ENCODE measurements at places on chromosomes 12 and 14.
A peak's percentile ranks its signal among the peaks of the same experiment; 100 is the strongest.

DNA sequence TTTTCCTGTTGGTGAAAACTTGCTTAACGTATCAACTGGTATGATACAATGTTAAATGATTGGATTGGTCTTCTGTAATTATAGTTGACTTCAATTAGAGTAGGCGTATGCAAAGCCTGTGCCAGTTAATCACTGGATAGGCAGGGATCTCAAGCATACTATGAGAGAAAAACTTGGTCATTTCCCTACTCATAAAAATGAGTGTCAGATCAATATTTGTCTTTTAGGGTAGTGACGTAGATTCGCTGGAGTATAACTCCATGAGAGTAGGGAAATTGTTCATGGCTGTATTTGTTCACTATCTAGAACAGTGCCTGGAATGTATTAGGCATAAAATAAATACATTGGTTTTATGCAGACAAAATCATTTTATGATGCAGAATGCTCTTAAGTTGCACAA is 28.6 kb downstream of the NAA30 start:
- no peak for DNase-seq

DNA sequence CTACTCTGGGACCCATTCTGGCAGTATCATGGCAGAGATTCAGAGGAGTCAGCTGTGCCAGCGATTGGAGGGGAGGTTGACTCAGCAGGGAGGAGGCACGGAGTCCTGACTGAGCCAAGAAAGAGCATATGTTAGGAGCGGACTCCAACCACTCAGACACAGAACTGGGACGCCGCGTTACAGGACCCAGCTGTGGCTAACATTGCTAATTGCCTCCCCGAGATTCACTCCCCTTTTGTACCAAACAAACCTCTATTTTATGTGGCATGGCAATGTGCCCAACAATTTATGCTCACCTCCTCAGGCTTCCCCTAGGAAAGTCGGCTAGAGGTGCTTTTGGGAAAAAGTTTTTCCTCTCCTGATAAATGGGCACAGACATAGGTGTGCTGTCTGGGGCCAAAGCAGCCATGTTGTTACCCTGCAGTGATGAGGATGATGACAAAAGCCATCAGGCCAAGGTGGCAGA is 15.2 kb upstream of the CLIP1 start:
- no peak for DNase-seq

GRCh38 chr12:20101046-20101445 is 267.3 kb upstream of the PDE3A start:
- no peak for DNase-seq

DNA sequence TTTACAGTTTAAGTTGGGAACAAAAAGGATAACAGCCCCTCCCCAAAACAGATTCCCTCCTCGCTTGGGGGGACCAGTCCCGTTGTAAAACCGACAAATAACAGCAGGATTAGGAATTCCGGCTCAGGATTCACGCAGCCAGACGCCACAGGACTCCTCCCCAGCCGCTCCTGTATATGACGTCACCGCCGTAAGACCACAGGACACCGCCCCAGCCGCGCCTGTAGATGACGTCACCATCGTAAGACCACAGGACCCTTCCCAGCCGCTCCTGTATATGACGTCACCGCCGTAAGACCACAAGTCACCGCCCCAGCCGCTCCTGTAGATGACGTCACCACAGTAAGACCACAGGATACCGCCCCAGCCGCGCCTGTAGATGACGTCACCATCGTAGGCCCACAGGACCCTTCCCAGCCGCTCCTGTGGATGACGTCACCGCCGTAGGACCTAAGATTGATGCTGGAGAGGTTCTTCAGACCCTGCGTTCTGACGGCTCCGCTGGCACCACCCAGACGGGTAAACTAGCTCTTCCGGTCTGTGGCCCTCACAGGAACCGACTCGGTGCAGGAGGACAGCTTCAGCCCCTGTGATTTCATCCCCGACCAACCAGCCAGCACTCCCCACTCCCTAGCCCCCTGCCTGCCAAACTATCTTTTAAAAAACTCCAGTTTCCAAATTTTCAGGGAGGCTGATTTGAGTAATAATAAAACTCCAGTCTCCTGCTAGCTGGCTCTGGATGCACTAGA is 43.9 kb upstream of the FBRSL1 start:
- peak; percentile 67 for DNase-seq

DNA sequence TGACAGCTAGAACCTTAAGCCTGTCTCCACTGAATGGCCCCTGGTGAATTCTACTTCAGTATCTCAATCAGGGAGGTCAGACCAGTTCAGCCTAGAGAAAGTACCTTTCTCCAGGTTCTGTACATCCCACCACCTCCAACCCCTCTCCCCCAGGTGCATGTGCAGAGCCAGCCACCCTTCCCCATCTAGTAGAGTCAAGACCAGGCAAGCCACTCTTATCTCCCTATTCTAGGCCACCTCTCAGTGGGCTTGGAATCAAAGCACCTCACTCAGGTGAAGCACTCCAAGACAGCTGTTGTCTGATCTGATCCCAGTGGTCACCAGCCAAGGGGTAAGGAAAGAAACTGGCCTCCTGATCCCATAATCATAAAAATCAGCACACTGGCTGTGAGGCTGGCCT is 340.9 kb downstream of the BCL11B start:
- no peak for DNase-seq

DNA sequence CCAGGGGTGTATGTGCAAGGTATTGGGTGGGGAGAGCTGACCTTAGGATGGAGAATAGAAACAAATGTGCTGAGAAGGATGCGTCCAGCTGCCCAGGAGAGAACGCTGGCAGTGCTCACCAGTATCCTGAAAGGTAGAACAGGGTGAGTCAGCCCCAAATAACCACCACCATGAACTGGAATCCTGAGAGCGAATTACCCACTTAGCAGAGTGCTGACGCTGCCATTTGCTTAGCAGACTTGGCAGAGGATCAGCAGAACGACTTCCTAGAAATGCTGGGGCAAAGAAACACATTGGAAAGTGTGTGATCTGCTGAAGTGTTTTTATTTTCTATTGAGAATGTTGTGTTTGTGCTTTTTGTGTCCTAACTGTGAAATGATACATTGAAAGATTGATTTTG is 213.6 kb downstream of the ADGRD1 start:
- DNase-seq = no peak

DNA sequence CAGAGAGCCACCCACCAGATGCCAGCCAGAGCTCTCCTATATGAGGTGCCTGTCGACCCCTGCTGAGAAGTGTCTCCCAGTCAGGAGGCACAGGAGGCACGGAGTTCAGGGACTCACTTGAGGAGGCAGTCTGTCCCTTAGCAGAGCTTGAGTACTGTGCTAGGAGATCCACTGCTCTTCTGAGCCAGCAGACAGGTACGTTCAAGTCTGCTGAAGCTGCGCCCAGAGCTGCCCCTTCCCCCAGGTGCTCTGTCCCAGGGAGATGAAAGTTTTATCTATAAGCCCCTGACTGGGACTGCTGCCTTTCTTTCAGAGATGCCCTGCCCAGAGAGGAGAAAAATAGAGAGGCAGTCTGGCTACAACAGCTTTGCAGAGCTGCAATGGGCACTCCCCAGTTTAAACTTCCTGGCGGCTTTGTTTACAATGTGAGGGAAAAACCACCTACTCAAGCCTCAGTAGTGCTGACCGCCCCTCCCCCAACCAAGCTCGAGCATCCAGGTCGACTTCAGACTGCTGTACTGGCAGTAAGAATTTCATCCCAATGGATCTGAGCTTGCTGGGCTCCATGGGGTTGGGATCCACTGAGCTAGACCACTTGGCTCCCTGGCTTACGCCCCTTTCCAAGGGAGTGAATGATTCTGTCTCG is 146.7 kb upstream of the USP15 start:
- no peak for DNase-seq

- DNase-seq = no peak
Observed at GRCh38 chr12:91176915-91177314, 5.7 kb downstream of the DCN start.

DNA sequence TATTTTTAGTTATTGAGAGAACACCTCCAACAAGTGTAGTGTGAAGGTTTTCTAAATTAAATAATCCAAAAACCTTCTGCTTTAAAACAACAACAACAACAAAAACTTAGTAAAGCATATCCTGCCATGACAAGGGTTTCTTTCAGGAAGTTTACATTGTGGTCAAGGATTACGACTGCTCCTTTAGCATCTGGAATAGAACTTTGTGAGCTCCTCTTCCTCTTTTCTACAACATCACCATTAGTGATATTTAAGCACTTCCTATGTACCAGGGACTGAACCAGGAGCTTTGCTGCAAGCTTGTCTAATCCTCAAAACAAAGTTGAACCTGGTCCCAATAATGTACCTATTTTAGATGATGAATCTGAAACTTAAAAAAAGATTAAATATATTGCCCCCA is 315.4 kb upstream of the KITLG start:
- no peak for DNase-seq

GRCh38 chr12:133172491-133172890 is 8.8 kb upstream of the ZNF268 start:
- DNase-seq = no peak

GRCh38 chr12:117441751-117442150 is 80.3 kb upstream of the NOS1 start:
- DNase-seq = no peak

DNA sequence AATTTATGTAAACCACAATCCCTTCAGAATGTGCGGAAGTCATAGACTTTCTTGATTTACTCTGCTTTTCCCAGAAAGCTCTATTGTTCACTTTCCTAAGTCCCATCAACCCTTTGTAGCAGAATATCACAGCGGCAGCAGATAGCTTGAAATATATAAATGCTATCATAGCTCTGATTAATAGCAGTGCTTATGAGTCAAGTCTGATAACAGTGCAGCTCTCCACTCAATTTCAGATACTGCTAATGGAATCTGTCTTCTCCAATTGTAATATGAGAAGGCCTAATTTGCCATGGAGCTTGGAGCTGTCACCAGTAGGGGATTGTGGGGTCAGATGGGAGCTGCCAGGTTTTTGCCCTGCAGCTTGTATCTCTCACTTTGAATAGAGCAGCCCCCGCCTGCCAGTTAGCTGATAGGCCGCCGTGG is 10.9 kb downstream of the TMEM260 start:
- DNase-seq = no peak

- peak; percentile 33 for DNase-seq
Observed at GRCh38 chr12:100391856-100392255, 35.0 kb downstream of the SLC17A8 start.

DNA sequence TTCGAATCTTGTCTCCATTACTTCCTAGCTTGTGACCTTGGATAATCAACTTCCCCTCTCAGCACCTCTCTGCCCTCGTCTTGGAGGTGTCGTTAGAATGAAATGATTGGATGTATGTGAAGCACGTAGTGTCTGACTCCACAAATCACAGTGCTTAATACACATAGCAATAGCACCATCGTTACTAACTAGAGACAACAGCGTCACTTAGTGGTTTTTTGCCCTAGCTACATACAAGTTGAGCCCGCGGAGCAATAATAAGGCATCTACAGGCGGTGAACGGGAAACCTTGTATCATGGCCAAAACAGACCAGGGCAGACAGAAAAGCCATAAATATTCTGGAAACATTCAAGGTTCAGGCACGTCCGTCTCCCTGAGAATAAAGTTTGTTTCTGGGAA is 154.9 kb downstream of the ASCL4 start:
- peak; percentile 59 for DNase-seq

GRCh38 chr14:19743256-19743655 is at the start of gene OR4Q3:
OR4Q3 (plus strand) TSS chr14:19743571.
- no peak for DNase-seq

DNA sequence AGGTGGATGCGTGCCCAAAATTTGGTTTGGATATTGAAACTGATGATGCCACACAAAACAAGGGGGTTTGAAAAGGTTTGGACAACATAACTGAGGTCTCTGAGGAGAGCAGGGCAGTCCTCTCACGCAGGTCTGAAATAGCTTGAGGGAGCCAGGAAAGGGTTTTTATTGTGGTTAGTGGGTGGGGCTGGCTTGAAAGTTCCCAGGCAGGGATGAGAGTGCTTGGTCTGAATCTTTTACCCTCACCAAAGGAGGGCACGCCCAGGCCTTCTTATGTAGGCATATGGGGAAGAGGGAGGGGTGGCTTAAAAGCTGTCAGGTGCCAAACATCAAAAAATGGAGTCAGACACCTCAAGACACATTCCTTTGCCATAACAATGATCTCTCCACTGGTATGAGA is 493.1 kb upstream of the CCDC196 start:
- peak; percentile 31 for DNase-seq

DNA sequence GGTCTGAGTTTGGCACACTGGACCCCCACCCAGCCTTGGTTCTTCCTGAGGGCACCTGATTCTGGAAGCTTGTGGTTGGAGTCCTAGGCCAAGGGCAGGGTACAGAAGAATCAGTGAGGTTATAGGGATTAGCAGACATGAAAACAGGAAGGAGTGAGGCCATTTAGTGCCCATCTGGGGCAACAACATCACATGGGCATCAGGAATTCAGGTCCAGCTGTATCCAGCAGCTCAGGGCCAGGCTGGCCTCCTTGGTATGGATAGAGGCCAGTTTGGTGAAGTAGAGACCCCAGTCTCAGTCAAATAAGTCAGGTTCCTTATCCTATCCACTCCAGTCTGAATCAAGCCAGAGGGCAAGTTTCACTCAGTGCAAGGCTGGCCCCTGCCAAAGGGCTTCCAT is 36.2 kb downstream of the RASAL1 start:
- DNase-seq = no peak

DNA sequence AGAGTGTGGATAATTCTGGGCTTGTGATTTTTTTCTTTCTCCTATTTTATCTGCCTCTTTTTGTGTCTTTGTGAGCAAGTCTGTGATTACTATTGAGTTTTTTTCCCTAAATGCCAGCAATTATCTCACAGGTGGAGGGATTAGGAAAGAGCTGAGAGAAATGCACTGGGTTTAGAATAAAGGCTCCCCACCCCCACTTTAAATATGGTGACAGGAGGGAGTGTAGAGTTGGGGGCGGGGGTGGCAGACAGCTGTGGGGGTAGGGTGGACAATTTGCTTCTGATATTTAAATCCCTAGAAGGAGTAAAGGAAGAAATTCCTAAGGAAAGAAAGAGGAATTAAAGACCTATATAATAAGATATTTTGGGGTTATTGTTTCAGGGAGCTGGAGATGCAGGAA is 145.9 kb downstream of the NRXN3 start:
- no peak for DNase-seq

- peak; percentile 4 for DNase-seq
Observed at GRCh38 chr12:132327336-132328171, 1.8 kb downstream of the GALNT9 start.

GRCh38 chr14:95258754-95259593 is 60.7 kb downstream of the CLMN start:
- no peak for DNase-seq

DNA sequence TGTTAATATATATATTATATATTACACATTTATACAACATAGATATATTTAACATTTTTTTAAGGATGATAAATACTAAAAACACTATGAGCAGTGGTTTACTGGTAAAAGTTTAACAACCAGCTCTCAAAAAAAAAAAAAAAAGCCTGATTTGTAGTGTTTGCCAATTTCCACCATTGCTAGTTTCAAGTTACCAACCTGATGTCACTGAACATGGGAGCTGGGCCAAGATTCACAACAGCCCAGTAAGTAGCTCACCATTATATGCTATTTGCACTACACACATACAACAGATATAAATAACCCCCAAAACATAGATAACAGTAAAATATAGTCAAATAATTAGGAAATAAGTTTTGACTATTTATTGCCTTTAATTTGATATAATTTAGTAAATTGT is 28.9 kb upstream of the TMX1 start:
- no peak for DNase-seq

- no peak for DNase-seq
Observed at GRCh38 chr12:88056571-88056970, 27.4 kb upstream of the C12orf50 start.
